ENCODE measurements at places on chromosomes 6 and 20. TPM values are rescaled to one million over a fixed set of nuclear protein-coding genes. Genes with fewer than 3 reads are reported as not detected.

MAFB gene
- total RNA-seq, result 9.0 TPM

SLA2 gene
- 8.7 TPM for total RNA-seq

GRCh38 chr20:57847104-57847503 is 137.3 kb upstream of the PMEPA1 start:
- no peak for DNase-seq

COL12A1 gene
- total RNA-seq, result 20.3 TPM

Measured in stomach (tissue), 19 donors.